CD4-positive, alpha-beta memory T cell (primary cell): ENCODE measurements at places on chromosomes 2 and 18.

- no peak for DNase-seq
Observed at GRCh38 chr2:168611896-168612650, 156.0 kb downstream of the CERS6 start.

DNA sequence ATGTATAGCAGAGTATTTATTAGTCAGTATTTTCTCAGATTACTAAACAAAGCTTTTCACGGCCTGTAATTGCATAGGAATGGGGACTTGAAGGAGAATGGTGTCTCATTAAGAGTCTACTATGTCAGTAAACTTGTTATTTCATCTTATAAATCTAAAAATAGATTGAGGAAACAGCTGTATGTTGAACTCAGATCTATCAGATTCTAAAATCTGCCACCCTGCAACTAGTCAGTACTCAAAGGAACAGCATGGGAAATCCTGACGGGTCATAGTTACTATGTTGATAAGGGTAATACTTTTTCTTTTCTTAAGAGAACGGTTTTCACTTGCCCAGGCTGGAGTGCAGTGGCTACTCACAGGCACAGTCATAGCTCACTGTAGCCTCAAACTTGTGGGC, 70.2 kb upstream of the EMILIN2 start:
- DNase-seq, result no peak

GRCh38 chr18:49613141-49613640, 51.3 kb downstream of the LIPG start:
- no peak for DNase-seq

DNA sequence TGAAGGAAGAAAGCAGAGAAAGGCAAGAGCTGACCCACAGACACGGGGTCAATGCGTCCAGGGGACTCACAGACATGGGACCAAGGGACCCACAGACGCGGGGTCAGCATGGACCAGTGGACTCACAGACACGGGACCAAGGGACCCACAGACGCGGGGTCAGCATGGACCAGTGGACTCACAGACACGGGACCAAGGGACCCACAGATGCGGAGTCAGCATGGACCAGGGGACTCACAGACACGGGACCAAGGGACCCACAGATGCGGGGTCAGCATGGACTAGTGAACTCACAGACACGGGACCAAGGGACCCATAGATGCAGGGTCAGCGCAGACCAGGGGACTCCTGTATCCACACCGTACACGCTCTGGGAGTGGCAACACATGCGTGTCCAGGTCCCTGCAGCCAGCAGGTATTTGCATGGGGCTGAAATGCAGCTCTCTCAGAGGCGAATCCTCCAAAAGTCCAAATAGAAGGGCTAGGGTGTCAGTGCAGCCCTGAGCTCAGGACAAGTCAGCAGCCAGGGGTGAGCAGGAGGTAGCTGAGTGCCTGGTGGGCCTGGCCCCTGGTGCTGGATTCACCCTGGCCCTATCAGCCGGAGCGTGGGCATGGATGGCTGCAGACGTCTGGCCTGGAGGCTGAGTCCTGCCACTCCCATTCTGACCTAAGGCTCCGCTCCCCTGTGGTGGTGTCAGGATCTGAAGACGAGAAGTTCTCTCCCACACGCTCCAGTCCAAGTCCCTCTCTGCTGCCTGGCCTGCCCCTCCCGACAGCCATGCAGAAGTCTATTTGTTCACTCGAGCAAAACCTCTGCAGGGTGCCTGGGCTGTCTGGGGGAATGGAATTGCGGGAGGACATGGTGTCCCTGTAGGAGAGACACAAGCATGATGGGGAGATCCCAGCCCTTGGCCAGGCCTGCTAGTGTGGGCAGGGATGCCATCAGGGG, 28.5 kb downstream of the TMEM18 start:
- DNase-seq, result no peak

GRCh38 chr2:45988879-45989278, 308.3 kb upstream of the EPAS1 start:
- DNase-seq, result no peak

DNA sequence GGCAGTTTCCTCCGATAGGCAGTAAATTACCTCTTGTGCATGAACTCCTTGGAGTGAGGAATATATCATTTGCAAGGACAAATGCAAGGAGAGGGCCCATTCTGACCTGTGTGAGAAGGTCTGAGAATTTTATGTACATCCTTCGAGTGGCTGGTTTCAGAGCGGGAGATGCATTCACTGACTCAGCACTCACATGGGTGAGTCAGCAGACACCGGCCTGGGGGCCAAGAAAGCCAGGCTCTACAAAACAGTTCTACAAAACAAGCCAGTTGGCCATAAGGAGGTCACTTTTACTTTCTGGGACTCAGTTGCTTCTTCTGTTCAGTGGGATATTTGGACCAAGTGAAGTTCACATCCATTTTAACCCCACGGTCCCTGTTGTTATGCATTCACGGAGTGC, 35.3 kb downstream of the CYP26B1 start:
- DNase-seq, result no peak

GRCh38 chr2:240959941-240960308, 38.5 kb upstream of the SNED1 start:
- DNase-seq, result no peak

- no peak for DNase-seq
Observed at GRCh38 chr18:73059280-73059679, 191.5 kb upstream of the NETO1 start.

- no peak for DNase-seq
Observed at GRCh38 chr2:223815884-223816570, 21.4 kb downstream of the AP1S3 start.

DNA sequence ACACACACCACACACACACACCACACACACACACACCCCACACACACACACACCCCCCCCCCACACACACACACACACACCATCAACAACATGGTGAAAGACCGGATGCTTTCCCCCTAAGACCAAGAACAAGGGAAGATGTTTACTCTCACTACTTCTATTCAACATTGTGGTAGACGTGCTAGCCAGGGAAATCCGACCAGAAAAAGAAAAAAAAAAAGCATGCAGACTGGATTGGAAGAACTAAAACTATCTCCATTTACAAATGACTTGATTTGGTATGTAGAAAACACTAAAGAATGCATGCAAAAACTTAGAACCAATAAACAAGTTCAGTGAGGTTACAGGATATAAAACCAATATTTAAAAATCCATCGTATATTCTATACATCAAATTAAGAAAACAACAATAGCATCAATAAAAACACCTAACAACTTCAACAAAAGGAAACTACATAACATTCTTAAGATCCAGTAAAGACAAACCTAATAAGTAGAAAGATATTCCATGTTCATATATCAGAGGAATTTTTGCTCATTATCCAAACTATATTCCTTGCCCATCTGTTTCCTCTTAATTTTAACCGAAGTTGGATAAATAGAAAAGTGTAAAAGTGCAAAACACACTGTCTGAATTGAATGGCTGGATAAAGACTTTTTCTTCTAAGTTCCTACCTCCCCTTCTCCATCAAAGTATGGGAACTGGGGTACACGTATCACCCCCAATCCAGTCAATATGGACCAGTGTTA, 51.5 kb upstream of the RNU4ATAC start:
- no peak for DNase-seq

DNA sequence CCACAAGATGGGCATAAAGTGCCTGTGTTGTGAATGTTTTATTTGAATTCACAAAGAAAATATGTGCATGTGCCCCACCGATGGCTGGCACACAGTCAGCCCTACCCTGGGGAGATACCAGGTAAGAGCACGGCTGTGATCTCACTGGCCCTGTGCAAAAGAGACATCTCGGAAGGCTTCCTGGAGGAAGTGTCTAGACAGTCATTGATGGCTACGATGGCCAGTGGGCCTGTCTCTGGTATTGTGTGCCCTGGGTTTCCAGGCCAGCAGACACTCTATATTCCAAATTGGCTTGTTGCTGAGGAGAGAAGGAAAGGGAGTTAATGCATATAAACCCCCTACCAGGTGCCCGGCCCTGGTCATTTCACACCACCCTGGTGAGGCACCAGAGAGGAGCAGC, 211.7 kb downstream of the GLI2 start:
- no peak for DNase-seq

DNA sequence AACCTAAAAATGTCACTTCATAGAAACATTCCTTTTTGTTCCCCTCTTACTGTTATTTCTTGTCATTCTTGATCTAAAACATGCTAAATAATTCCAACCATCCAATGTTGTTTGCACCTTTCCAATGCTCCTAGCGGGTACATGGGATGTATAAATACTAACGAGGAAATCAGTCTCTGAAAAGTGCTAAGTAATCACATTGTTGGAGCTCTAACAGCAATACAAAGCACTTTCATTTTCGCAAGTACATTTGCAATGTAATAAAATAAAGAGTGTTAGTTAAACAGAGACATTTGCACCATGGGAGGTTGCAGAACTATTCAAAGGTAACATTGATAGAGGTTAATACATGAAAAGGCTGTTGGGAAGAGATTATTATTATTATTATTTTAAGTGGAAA, 286.2 kb upstream of the ACVR2A start:
- DNase-seq, result no peak

DNA sequence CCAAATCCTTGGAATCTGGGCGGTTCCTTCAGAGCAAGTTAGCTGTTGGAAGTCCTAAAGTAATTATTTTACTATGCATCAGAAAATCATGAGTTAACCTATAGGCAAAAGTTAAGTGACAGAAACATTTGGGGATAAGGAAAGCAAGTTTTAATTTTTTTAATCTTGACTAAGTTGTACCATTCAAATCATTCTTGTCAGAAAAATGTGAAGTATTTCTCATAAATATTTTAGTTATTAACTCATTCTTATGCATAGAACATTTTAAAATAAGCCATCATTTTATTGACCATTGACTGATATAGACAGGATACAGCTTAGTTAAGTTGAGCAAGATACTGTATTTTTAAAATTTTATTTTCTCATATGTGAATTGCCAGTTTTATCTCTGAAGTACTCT, 98.2 kb upstream of the FOSL2 start:
- DNase-seq, result no peak

DNA sequence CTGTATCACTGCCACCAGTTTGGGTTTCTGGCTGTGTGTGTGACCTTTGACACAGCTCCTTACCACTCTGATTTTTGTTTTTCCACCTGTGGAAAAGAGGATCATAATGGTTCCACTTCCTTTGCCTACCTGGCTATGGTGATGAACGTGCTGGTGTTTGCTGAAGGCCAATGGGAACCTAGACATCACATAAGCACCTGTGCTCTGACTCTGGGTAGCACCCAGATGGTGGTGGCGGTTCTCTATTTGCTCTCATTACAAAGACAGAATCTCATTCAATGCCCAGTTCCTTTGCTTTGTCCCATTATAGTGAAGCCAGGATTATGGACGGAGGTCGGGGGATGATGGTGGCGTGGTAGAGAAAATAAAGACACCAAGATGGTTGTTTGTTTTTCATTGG, 121.2 kb upstream of the GATA6 start:
- DNase-seq, result no peak

DNA sequence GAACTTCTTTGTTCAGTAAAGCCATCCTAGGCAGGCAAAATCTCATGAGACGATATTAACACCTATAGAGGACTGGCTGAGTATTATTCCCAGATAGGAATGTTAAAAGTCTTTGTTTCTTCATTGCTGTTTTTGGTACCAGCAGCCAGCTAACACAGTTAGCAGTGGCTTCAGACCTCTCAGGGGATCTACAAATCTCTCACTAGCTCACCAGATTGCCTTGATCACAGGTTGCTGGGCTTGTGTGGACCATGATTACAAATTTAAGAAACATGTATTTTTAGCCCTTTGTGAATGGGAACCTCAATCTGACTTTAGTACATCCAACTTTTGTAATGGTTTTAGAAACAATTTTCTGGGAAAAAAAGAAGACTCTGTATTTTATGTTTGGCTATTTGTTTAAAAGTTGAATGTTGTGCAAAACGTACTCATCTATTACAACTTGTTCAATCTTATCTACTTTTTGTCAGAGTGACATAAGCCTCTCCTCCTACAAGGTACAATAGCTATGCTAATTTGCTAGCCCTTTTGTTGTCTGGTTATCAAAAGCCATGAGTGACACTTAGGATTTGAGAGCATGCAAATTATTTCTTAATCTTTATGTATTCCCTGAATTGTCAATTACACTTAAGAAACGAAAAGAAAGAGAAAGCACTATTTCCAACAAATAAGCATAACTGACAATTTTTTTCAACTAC, 693.1 kb downstream of the ERBB4 start:
- no peak for DNase-seq

GRCh38 chr2:162403884-162404283, 60.0 kb downstream of the GCA start:
- DNase-seq, result no peak

GRCh38 chr18:29594493-29594892, 1417.6 kb upstream of the CDH2 start:
- DNase-seq, result no peak

GRCh38 chr18:58044370-58045241, 580 bp downstream of the NEDD4L start:
- DNase-seq, result peak; percentile 28
